ENCODE measurements at places on chromosomes 11 and 22.
A peak's percentile ranks its signal among the peaks of the same experiment; 100 is the strongest.

GRCh38 chr22:50506611-50507420 lies 686 bp downstream of the LMF2 start:
- DNase-seq: no peak

- no peak for DNase-seq
These were observed 211.1 kb downstream of the BRD1 start for GRCh38 chr22:49616356-49617231.

DNA sequence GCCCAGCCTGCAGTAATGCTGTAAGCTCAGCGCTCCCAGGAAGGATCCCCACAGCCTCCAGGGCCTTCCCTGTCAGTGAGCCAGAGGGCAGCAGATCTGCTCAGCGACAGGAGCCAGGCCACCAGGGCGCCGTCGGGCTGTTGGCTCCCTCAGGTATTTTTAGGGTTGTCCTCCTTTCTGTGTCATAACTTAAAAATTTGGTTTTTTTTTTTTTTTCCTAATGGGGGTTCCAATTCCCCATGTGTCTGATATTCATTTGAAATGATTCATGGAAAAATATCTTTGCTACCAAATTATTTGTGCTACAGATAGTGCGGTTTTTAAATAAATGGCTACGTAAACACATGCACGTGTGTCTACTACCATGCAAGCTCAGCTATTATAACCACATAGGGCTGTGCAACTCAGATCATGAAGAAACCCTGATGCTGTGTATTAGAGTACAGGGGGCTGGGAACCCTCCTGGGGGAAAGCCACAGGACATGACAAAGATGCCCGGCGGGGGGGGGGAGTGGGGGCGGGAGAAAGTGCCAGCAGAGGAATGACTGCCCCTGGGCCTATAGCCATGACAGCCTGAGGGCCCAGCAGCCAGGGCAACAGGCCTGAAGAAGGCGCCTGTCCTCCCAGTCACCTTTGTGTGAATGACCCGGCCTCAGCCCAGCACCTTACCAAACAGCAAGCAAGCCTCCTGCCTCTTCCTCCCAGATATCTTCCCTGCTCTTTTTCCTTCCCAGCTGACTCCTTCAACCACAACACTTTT lies 89.3 kb downstream of the NAT10 start:
- DNase-seq: no peak

- no peak for DNase-seq
These were observed 229.2 kb downstream of the ADAMTS15 start for GRCh38 chr11:130677486-130678153.

GRCh38 chr11:133154781-133155180 lies 377.5 kb downstream of the OPCML start:
- no peak for DNase-seq

- DNase-seq: no peak
These were observed 39.1 kb upstream of the SHISAL1 start for GRCh38 chr22:44351685-44352377.

GRCh38 chr11:69431893-69432738 lies 49.3 kb upstream of the LINC01488 start:
- DNase-seq: no peak

- DNase-seq: no peak
These were observed 179.7 kb downstream of the TBC1D22A start for GRCh38 chr22:46941968-46942798.

DNA sequence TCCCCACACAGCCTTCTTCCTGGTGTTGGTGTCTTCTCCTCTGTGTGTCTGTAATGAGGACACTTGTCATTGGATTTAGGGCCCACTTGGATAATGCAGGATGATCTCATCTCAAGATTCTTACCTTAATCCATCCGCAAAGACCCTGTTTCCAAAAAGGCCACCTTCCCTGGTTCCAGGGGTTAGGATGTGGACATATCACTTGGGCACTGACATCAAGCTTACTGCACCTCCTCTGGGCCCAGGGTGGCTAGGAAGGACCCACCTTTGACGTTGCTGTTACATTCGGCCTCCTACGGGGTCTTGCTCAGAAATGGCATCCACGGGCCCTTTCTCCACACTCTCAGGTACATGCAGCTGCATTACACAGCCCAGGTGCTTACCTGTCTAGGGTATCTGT lies 535.9 kb downstream of the BRD1 start:
- DNase-seq: no peak

GRCh38 chr11:73931039-73931645 lies 19.7 kb upstream of the DNAJB13 start:
- no peak for DNase-seq

DNA sequence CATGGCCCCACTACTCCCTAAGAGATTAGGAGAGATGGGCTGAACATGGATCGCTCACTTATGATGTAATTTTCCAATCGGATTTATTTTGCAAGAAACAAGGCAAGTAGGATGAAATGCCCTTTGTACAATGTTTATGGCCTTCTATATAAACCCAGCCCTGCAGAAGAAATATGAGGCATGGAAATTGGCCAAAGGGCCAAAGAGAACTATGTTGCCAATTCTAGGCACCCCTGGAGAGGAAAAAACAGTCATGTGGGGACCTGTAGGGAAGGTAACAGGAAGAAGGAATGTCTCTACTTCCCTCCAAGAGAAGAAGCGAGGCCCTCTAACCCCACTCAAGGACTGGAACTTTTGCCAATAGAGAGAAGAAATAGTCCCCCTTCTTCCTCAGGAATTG lies 54.4 kb downstream of the RCN1 start:
- DNase-seq: no peak

GRCh38 chr11:75154646-75155569 lies 4.0 kb downstream of the SLCO2B1 start:
- DNase-seq: no peak

- peak; percentile 82 for DNase-seq
These were observed at the start of gene CCDC88B for GRCh38 chr11:64339754-64340408. Gene CCDC88B, plus strand, starts transcription at chr11:64340204. Its CDS starts 63 bp downstream, at chr11:64340267.

GRCh38 chr11:103325686-103326069 lies 216.5 kb downstream of the DYNC2H1 start:
- no peak for DNase-seq

- DNase-seq: no peak
These were observed 18.1 kb downstream of the MRGPRD start for GRCh38 chr11:68962527-68963250.

GRCh38 chr11:3231851-3232744 lies at the start of gene MRGPRE:
Gene MRGPRE, minus strand, starts transcription at chr11:3232417. Its CDS starts 3,618 bp downstream, at chr11:3228799.
- DNase-seq: no peak

GRCh38 chr22:20545681-20546521 lies 38.5 kb downstream of the MED15 start:
- DNase-seq: no peak

DNA sequence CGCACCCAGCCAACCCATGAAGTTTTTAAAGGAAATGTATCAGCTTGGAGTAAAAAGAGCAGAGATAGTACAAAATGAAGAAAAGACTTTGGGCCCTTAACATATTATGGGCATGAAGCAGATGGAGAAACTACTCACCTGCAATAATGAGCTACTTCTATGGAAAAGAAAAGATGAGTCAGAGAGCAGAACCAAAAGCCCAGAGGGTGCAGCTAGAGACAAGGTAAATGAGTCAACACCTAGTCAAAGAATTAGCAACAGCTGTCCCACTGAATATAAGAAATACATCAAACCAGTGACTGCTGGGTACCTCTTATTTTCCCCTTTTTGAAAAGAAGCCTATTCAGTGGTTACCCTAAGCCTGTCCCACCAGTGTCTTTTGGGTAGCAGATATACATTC lies 61.8 kb downstream of the RPL27A start:
- DNase-seq: no peak

DNA sequence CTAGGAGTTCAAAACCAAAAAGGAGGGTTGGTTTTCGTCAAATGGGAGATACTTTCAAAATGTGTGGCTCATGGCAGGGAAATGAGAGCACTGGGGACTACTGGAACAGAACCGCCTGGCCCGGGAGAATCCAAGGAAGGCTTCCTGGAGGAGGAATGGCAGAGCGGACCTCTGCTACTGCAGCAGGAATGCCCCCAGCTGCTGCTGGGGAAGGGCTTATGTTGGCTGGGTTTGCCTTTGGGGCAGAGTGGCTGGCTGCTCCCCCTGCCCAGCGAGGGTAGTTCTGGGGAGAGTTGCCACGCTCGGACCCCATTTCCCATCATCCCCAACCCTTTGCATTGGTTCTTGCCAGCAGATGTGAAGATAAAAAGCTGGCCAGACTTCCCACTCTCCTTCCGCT lies 10.6 kb upstream of the APOBEC3A start:
- no peak for DNase-seq

GRCh38 chr11:107791343-107792048 lies 67.1 kb downstream of the SLC35F2 start:
- DNase-seq: no peak

- no peak for DNase-seq
These were observed 723.0 kb downstream of the KCNA4 start for GRCh38 chr11:29293825-29294224.

DNA sequence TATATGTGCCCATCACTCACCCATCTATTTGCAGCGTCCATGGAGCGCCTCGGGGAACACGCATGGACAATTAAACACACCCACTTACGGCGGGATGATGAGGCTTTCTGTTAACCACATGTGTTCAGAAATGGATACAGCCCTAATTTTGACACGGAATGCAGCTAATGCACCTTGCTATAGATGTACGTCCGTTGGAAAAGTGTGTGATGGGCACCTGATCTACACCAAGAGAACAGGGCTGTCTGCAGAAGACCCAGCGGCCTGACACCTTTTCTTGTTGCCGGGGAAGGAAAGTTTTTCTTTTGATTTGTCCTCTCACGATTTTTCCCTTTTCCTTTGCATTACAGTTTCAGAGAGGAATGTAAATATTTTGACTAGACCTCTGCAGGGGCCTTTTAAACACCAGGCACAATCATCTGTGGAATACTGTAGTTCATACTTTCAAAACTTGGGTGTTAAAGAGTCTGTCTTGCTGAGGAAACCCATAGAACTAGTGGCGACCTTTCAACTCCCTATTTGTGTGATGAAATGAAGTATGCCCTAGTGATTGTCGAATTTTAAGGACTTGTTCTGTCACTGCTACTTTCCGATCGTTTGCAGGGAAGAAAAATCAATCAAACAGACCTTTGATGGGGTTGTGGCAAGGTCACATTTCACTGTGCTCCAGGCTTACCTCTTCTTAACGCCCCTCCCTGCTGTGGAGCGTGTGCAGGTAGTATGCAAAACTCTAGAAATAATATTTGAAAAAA lies 16.5 kb upstream of the PAX6 start:
- no peak for DNase-seq

DNA sequence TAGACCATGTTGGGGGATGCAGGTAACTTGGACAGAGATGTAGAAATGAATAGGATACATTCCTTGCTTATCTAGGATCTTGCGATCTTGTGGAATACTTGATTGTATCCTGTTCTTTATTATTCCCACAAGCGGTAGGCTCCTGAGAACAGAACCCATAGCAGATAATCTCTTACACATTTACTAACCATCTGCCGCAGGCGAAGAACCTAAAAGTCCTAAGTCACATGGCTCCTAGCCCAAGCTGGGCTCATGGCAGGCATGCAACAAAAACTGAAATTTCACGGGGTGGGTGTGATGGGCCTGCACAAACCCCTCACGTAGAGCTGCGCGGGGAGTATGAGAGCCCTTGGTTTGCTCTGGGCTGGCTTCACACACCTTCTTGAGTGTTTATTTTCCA lies 177.4 kb upstream of the NECTIN1 start:
- DNase-seq: no peak

- DNase-seq: no peak
These were observed 708.5 kb upstream of the RAG2 start for GRCh38 chr11:37306563-37306962.

- no peak for DNase-seq
These were observed 131.7 kb downstream of the KIF18A start for GRCh38 chr11:27976262-27976661.

DNA sequence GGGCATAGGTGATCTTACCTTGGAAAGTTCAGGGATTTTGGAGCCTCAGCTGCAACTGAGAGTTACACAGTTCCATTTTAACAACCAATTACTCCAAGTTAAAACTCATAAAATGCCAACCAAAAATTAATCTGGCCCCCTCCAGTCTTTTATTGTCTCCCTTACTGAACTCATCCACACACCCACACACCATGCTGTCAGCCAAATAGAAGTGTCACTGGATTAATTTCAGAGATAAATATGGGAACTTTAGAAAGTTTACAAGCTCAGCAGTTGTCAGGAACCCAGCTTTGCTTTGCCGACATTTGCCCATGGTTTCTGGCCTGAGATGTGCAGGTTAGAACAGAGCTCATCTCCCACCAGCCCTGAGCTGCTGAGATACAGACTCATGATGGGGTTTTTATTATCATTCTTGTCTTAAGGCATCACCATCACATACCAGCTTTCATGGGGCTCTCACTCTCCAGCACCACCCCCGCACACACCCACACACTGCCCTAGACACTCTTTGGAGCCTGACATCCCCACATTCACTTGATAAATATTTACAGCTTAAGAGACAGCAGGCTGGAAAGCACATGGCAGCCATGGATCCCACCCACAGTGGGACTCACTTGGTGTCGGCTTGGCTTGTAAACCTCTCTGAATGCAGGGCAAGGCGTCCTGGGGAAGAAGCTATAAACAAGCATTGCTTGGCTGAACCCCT lies 23.7 kb upstream of the CTR9 start:
- DNase-seq: no peak

GRCh38 chr22:43381693-43382092 lies 30.1 kb upstream of the MPPED1 start:
- no peak for DNase-seq

- DNase-seq: no peak
These were observed 1.6 kb downstream of the CPT1A start for GRCh38 chr11:68839911-68840641.

DNA sequence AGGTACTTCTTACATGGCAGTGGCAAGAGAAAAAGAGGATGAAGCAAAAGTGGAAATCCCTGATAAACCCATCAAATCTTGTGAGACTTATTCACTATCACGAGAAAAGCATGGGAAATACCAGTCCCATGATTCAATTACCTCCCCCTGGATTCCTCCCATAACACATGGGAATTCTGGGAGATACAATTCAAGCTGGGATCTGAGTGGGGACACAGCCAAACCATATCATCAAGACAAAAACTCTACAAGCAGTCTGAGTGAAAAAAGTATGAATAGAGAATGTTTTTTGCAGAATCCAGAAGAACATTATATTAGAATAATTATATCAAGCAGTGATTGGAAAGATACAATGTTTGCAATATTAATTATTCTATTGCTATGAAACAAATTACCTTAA lies 893.7 kb downstream of the FAM181B start:
- DNase-seq: no peak

- DNase-seq: no peak
These were observed 28.6 kb downstream of the USH1C start for GRCh38 chr11:17515443-17516176.

- no peak for DNase-seq
These were observed 107.1 kb upstream of the RASSF10 start for GRCh38 chr11:12901874-12902481.

GRCh38 chr11:36254713-36255112 lies 34.5 kb downstream of the COMMD9 start:
- no peak for DNase-seq

DNA sequence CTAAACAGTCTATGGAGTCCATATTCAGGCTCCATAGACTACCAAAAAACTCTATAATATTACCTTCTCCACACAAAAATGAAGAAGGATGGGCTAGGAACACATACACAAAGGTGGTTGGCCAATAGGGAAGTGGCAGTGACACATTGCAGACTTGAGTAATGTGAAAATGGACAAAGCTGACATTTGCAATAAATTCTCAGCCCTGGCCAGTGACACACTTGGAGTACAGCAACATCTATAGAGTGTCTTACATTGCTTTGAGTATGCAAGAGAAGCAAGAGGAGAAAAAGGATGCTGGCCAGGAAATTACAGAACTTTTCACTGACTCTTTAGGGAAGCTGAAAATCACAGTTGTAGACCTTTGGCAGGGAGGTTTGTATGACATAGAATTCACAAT lies 7.3 kb upstream of the OR52W1 start:
- no peak for DNase-seq

Data from activated T-helper 1 cell treated with anti-CD3 and anti-CD28 coated beads, Interleukin-12 subunit alpha, Interleukin-12 subunit beta, Interleukin-2, Interleukin-4 antibody, amounts not matched to agents 30 ng/mL and 10 ng/mL and 1 ng/mL, durations not matched to agents 14 hours and 24 hours and 36 hours (primary cell).